Stimulated activated CD4-positive, alpha-beta T cell treated with anti-CD3 and anti-CD28 coated beads, Interleukin-12 subunit alpha, Interleukin-12 subunit beta, amount 100 ng/mL, for 48 hours (primary cell): ENCODE measurements at places on chromosomes 3 and 15.

DNA sequence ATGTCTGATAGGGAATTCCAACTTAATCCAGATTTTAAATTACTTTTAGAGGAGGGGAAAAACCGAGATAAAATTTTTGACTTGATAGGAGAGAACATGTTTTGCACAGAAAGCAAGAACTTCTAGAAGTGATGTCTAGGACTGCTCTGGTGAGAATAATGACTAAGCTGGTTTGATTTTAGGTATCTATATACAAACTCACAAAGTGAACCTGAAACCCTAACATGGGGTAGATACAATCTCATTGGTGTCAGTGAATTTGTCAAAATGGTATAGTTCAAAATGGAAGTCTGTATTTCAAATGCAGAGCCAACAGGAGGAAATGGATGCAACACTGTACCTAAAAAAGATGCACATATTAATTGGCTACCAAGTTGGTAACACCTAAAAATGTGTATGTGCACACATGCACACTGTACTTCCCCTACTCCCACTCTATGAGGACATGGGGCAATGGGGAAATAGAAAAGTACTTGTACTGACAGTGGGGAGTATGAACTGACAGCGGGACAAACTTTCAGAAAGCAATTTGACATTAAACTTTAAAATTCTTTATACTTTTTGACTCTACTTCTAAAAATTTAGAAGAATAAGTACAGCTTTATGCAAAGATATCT, 53.0 kb downstream of the NR1I2 start:
- no peak for DNase-seq

GRCh38 chr3:24215502-24215901, 270.4 kb downstream of the NR1D2 start:
- no peak for DNase-seq

DNA sequence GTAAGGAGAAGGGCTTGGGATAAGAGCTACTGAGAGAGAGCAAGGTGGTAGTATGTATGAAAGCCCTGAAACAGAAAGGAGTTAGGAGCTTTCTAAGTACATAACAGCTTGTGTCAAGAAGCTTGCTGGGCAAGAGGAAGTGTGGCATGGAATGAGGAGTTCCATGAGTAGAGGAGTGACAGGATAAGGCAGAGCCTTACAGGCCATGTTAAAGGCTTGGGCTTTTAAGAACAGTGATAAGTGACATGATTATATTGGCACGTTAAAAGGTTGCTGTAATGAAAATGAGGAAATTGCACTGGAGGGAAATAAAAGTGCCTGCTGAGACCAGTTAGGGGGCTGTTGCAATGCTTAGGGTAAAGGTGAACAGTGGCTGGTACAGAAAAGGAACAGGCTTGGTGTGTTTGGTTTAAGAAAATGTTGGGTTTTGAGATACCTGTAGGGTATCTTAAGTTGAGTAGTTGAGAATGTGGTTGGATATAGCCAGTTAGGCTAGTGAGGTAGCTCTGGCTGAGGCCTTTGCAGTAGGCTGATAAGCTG, 49.0 kb downstream of the MEF2A start:
- DNase-seq: no peak

DNA sequence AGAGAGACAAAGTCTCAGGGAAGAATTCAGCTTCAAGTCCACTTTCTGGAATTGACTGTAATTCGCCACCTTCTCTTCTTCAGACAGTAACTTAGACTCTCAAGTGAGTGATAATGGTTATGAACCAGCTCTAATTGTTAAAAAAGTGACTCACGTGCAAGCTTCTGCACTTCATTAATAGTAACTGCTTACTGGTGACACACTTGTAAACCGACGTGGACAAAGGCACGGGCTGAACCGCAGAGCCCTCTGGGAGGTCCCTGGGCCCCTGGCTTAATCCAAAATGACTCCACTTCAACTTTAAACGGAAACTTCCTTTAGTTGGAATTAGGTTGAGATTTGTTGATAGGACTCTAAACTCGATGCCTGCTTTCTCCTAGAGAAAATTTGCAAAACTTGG, 17.0 kb downstream of the MUC4 start:
- DNase-seq: no peak

DNA sequence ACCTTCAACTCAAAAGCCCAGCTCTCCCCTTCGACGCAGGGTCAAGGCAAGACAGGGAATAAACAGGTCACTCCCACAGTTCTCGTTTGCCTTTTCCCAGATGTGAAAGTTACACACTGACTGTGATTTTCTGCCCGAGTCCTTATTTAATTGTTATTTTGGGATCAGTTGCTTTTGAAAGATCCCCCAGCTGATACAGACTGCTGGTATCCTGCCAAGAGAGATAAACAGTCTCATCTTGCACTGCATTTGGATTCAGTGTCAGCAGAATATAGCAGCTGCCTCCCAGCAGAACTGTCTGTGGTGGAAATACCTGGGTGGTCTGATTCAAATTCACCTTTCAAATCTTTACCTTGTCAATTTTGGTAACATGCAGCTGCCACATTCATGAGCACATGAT, 56.0 kb upstream of the FAM3D start:
- DNase-seq: no peak

GRCh38 chr3:13637311-13637891, 88.5 kb downstream of the FBLN2 start:
- no peak for DNase-seq

DNA sequence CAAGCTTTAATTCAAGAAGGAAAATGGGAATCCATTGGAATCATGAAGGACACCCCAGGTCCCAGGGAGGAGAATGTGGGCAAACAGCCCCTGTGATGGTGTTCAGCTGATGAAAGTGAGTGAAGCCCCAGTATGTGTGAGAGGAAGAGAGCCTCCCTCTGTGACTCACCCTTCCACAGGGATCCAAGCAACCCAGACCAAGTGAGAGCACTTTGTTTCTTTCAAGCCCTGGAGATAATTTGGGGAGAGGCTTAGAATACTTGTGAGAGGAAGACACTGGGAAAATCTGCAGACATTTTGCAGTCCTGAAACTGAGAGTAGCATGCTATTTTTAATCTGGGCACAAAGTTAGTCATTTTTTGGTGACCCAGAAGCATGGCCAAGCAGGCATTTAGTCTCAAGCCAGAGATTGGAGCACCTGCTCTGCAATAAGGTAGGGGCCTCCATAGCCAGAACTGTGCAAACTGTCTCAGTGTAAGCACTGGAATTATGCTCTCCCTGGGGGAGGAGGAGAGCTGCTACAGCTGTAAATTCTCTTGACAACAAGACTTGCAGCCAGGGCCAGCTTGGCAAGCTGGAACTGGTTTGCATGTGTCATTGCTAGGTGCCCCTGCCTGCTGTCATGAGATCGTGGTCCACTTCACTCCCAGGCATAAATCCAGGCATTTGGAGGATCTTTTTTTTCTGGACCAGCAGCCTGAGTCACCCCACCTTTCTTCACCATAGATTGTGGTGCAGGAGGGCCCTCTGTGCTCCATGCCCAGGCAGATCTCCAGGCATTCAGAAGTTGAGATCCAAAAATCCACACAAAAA, 537.8 kb upstream of the DPPA4 start:
- no peak for DNase-seq

- no peak for DNase-seq
Measured at GRCh38 chr15:33730815-33731214, 237.5 kb upstream of the CHRM5 start.

DNA sequence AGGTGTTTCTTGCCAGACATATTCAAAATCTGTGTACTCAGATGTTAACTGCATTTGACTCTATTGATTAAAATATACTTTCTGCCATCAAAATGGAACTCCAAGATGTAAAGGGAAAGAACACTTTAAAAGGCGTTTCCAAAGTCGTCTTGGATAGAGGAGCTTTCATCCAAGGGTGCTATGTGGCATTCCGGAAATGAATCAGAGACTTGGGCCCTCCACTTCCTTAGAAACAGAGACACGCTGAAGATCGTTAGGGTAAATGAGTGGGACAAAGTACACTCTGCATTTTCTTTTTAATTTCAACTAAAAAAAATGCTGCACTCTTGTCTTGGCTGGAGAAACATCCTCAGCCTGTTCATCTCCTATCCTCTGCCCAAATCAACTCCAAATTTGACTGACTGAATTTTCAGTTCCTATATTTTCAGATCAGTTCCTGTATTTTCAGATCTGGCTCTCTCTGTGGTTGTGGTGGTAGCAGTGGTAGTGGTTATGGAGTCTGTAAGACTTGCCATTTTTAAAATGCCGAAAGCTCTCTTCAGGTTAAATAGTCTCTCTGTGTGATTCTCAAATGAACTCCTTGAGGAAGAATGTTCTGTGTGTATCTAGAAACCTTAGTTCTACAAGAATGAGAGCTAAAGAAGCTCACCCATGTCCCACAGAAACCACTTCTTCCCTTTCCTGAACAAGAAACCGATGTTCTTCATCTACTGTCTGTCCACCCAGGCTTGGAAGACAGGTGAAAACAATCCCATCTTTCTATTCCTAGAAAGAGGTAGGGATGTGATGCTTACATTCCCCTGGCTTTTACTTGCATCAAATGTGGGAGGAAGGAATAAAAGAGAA, 156.8 kb upstream of the ICE2 start:
- DNase-seq: no peak

GRCh38 chr3:101992863-101993262, 143.5 kb downstream of the NFKBIZ start:
- DNase-seq: no peak

DNA sequence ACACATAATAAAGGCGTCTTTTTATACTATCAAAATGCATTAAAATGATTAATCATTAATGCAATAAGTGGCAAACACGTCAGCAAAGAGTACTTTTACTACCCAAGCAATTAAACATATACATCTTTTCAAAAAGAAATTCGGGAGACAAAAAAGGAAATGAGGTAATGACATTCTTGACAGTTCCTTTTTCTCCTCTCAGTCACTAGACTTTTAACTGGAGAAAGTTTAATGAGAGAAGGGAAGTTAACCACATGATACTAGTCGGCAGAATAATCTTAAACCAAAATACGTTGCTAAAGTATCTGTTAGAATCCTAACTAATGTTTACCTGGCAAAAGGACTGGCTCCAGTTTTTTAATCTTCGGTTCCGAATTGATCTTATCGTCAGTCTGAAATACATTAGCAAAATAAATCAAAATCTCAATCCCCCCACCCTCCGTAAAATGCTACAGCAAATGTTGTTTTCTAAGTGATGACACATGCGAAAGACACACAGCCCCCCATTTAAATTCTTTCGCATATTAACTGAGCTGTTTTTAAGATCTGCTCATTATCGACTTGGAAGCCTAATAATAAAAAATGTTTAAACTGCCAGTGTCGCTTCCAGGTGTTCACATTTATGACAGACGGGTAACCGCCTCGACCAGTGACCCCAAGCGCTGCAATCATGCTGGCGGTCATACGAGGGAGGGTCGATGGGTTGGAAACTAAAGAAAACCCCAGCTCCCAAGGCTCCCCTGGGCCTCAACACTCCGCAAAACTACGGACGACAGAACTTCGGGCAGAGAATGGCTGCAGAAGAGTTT, 778 bp downstream of the MTMR10 start:
- no peak for DNase-seq

GRCh38 chr3:108064293-108064887, 26.4 kb downstream of the CD47 start:
- DNase-seq: no peak

- no peak for DNase-seq
Measured at GRCh38 chr3:67920311-67920710, 265.9 kb upstream of the SUCLG2 start.

- DNase-seq: no peak
Measured at GRCh38 chr15:94580211-94580885, 349.0 kb downstream of the MCTP2 start.

- no peak for DNase-seq
Measured at GRCh38 chr15:30824518-30825195, 79.1 kb upstream of the FAN1 start.

DNA sequence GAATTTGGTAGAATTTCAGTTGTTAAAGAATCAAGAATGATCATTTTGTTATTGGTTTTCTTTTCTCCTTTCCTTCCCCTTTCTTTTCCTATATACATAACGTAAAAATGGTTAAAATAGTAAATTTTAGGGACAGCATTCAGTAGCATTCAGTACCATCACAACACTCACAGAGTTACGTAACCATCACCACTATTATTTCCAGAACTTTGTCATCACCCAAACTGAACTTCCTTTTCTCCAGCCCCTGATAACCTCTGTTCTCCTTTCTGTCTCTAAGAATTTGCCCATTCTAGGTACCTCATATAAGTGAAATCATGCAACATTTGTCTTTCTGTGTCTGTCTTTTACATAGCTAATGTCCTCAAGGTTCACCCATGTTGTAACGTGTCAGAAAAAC, 165.3 kb downstream of the AKAP13 start:
- DNase-seq: no peak

GRCh38 chr3:160754371-160754854, 1.6 kb upstream of the PPM1L start:
- no peak for DNase-seq

DNA sequence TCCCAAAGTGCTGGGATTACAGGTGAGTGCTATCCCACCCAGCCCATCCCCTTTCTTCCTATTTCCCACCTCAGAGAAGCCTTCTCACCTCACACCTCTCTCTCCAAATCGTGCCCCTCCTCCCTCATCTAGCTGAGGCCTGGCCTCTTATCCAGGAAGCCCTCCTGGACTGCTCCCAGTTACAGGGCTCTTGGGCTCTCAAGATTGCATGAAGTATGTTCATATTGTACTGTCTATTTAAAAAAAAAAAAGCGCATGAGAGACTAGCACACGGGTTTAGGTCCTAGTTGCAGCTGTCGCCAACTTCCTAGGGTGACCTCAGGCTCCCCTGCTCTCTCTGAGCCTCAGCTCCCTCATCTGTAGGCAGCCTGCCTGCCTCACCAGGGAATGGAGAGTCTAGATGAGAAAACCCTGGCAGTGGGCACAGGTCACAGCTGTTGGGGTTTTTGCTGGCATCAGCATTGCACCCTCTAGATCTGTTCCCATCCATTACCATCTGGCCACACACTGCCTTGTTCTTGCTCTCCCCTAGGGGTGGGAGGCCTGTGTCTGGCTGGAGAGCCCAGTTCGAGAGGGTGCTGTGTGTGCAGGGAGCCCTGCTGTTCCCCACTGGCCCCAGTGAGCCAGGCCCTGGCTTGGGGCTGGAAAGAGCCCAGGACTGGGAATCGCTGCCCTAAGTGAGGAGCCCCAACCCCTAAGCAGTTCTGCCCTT, 24.2 kb upstream of the C15orf39 start:
- DNase-seq: no peak

- DNase-seq: no peak
Measured at GRCh38 chr3:109241459-109242186, 74.7 kb downstream of the DPPA2 start.

DNA sequence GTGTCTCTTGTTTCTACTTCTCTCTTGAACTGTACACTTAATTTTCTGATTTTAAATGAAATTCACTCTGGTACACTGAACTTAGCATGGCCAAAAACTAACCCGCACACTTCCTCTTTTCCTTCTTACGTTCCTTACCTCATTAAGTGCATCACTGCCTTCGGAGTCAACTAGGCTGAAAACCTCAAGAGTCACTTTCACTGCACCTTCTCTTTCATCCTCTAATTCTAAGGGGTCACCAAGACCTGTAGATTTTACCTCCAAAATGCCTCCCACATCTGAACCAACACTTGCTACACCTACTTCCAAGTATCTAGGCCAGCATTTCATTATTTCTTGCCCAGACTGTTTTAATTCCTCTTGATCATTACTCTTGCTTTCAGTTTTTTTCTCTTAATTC, 6.6 kb downstream of the CBLB start:
- DNase-seq: no peak
